Parietal lobe (tissue), 2 donors: ENCODE measurements at places on chromosomes 1 and 21. TPM values are rescaled to one million over a fixed set of nuclear protein-coding genes. Genes with fewer than 3 reads are reported as not detected.

Gene UTS2
- total RNA-seq: not detected

Gene RGS13
- not detected for total RNA-seq

Gene OMA1
- 22.2 TPM for total RNA-seq

Gene NBPF20
- 10.6 TPM for total RNA-seq

Gene TMEM51
- 0.94 TPM for total RNA-seq

Gene CTSK
- 5.3 TPM for total RNA-seq

Gene WASF2
- total RNA-seq: 10.0 TPM

Gene CR1
- total RNA-seq: 0.31 TPM

Gene ITGB2
- total RNA-seq: 8.5 TPM

Gene KRTAP10-2
- total RNA-seq: not detected

Gene RAB42
- 1.9 TPM for total RNA-seq

Gene CHIA
- total RNA-seq: not detected

Gene ADAMTSL4
- total RNA-seq: 0.31 TPM

Gene GJA5
- total RNA-seq: 0.94 TPM

Gene SPRR2G
- not detected for total RNA-seq

Gene NBPF6
- not detected for total RNA-seq

Gene NBL1
- total RNA-seq: 23.5 TPM

Gene GNAT2
- total RNA-seq: not detected

Gene OR10Z1
- total RNA-seq: not detected

Gene MACO1
- 73.2 TPM for total RNA-seq

Gene SUMO3
- total RNA-seq: 47.3 TPM

Gene HSF2BP
- total RNA-seq: 4.1 TPM

Gene DIRAS3
- 1.9 TPM for total RNA-seq

Gene UHMK1
- 35.4 TPM for total RNA-seq

Gene UBXN11
- 9.7 TPM for total RNA-seq

Gene SNX7
- 80.1 TPM for total RNA-seq

Gene TMEM222
- 23.8 TPM for total RNA-seq

Gene SMCP
- not detected for total RNA-seq
